KG1 (cell line): ENCODE measurements at places on chromosomes 5 and 9.

- DNase-seq: no peak
Measured at GRCh38 chr9:14838701-14839100, 71.5 kb downstream of the FREM1 start.

GRCh38 chr5:177041936-177042335 lies 19.4 kb downstream of the ZNF346 start:
- no peak for DNase-seq

DNA sequence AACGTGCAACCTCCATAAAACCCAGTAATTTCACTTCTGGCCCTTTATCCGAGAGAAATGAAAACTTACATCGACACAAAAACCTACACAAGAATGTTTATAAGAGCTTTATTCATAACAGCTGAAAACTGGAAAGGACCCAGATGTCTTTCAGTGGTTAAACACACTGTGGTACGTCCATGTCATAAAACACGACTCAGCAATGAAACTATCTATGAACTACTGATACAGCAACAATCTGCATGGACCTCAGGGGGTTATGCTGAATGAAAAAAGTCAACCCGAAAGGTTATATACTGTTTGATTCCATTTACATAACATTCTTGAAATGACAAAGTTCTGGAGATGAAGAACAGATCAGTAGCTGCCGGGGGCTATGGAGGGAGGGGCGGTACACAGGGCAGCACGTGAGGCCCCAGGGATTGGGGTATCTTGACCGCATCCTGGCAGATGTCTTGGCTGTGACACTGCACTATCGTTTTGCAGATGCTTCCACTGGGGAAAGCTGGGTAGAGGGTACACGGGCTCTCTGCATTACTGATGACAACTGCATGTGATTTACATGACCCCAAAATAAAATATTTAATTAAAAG lies 4.1 kb downstream of the CCDC127 start:
- DNase-seq: no peak

DNA sequence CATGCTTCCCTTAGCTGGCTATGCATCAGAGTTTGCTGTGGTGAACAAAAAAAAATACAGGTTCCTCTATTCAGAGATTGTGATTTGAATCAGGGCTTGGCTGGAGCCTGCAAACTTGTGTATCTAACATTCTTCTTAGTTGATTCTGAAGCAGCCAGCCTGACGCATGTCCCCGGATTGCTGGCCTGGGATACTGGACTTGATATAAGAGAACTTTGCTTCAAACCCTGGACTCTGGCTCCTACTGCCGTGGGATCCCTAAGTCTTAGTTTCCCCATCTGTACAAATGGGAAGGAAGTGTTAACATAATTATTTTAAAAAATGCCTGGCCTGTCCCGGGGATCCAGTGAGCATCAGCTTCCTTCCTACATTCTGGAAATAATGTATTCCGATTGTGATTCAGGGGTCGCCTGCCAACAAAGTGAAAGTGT lies 292.8 kb downstream of the ARHGEF28 start:
- DNase-seq: no peak

DNA sequence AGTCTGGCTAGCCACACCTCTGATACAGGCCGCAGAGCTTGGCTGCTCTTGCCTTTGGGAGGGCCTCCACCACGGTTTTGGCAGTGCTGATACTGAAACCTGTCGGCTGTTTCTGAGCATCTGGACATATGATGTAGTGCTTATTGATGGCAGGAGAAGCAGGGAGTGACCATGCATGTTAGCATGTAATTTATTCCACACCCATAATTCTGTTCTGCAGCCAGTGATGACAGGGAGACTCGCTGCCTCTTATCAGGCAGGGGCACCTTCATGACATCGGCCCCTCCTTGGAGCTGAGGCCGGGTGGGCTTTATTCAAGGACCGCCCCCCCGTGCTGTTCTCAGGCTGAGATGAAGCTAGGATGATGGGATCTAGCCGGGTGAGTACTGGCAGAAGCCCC lies 49.0 kb downstream of the OLFM1 start:
- DNase-seq: no peak

- no peak for DNase-seq
Measured at GRCh38 chr9:21574261-21574660, 92.1 kb upstream of the IFNE start.

GRCh38 chr5:155482428-155482827 lies 468.9 kb downstream of the KIF4B start:
- no peak for DNase-seq

DNA sequence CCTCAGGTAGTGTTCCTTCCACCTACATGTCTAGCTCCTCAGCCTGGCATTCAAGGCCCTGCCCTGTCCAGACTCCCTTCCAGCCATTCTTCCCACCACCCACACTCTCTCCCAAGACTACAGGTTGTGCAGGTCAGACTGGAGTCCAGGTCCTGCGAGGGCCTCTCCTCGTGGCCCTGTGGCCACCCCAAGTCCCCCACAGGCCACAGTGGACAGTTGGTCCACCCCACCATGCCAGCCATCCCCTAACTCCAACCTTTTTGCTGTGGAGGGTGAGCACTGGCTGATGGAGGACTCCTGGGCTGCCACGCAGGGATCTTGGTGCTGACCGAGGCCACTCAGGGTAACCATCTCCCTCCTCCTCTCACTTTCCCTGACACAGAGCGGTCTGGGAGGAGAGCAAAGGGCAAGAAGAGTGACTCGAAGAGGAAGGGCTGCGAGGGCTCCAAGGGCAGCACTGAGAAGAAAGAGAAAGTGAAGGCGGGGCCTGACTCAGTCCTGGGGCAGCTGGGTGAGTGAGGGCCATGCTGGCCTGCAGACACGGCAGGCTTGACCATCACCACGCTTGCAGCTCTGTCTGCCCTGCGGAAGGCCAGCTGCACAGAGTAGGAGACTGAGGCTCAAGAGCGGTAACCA lies 51.0 kb downstream of the JADE2 start:
- no peak for DNase-seq

- DNase-seq: no peak
Measured at GRCh38 chr9:81683238-81683637, 6.1 kb downstream of the TLE1 start.

- DNase-seq: no peak
Measured at GRCh38 chr9:112382501-112383364, 2.8 kb downstream of the HSDL2 start.

DNA sequence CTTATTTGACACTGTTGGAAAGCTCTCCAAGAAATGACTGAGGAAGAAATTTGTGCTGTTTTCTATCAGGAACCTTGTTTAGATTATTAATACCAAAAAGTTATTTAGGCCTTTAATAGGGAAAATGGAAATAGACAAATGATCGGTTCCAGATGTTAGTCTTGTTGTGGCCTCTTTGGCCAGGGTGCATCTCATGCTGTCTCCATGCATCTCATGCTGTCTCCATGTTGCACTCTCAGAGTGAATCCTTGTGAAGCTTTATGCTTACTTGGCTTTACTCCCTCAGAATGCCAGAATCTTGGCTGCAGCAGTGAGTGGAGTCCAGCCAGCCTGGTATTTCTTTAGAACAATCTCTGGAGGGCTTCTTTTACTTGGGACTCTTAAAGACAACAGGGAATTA lies 185.5 kb downstream of the ARHGAP26 start:
- no peak for DNase-seq

DNA sequence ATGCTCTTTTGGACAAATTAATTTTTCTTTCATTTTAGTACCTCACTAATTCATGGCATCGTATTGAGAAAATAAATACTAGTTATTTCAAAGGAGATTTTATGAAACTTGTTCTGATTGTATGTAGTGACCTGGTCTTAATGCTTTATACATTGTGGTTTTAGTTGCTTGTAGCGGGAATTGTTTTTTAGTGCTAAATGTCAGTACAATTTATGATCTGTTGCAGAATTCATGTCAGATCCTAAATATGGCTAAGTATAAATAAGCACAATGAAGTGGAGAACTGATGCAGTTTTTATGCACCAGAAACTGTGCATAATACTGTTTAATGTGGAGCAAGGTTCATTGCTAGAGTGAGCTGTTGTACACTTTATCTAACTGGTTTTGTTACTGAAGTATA lies 308.8 kb downstream of the PJA2 start:
- no peak for DNase-seq

DNA sequence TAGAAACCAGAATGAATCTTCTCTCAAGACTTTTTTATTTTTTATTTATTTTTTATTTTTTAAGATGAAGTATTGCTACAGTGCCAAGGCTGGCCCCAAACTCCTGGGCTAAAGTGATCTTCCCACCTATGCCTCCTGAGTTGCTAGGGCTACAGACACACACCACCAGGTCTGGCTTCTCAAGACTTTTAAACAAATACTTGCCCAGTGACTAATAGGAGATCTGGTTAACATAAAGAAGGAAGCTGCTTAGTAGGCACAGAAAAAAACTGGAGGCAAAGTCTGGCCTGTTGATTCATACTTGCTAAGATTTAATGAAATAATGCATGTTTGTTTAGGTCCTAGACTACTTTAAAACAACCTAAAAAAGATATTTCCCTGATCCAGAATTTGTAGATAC lies 43.8 kb downstream of the SLC38A9 start:
- no peak for DNase-seq

DNA sequence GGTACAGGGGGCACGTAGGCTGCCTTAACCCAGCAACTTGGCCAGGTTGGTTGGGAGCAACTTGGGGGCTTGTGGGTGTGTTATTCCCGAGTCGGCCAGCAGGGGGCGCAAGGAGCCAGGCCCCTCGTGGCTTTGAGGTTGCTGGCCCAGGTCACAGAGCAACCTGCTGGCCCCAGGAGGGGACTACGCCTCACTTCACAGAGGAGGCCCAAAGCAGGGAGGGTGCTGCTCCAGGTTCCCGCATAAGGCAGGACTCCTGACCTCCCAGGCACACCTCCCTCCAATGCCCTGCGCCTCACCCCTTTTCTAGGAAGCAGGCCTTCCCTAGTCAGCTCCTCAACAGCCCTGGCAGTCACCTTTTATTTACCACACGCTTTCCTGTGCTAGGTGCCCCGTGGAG lies 18.1 kb downstream of the KYAT1 start:
- peak; percentile 75 for DNase-seq

GRCh38 chr5:38375423-38375822 lies 117.1 kb downstream of the EGFLAM start:
- no peak for DNase-seq

DNA sequence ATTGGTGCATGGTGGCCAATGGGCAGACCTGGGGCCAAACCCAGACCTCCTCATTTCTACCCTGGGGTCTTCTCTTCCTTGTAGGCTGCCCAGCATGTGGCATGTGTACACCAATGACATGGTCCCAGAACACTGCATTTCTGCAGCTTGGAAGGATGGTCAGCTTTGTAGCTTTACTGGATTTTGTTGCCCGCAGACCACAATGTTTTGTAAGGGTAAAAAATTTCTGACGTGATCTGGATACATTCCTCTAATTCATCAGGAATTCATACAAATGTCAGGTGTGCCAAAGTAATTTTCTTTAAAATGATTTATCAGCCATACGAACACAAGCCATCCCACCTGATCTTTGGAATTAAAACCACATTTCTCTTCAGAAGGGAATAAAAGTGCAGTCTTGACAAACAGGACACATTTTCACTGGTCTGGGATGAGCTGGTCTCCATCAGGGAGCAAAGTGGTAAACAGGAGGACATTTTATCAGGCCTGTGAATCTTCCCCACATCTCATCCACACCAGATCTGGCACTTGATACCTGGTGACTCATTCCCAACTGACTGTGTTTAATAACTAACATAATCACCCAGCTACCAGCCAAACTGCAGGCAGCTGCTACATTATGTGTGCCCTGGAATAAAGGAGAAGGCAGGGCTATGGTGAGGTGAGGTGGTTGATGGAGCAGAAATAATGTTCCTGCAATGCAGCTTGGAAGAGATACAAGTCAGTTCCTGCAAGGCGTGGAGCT lies 103.9 kb downstream of the SPOCK1 start:
- no peak for DNase-seq

GRCh38 chr5:126097876-126098275 lies 325.3 kb upstream of the GRAMD2B start:
- DNase-seq: no peak

- no peak for DNase-seq
Measured at GRCh38 chr5:161676103-161676502, 9.4 kb upstream of the GABRA6 start.

DNA sequence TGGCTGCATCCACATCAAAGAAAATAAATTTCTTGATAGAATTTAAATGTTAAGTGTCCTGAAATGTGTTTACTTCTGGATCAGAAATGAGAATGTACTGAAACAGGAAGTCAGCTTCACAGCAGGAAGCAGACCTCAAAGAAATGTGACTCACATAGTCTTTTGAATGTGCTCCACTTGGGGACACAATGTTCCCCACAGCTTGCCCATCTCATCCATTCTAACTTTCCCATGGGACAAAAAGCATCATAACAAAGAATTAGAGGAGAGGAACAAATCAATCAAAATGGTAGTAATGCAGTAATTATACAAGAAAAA lies 85.7 kb downstream of the GRAMD2B start:
- no peak for DNase-seq

DNA sequence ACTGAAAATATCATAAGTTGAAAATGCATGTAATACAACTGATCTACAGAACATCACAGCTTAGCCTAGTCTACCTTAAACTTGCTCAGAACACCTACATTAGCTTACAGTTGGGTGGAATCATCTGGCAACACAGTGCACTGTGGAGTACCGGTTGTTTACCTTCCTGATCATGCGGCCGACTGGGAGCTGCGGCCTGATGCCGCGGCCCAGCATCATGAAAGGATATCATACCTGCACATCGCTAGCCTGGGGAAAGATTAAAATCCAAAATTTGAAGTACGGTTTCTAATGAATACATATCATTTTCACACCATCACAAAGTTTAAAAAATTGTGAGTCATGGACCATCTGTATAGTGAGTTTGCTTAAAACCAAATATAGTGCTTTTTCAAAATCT lies 1.8 kb downstream of the HACD4 start:
- DNase-seq: no peak

DNA sequence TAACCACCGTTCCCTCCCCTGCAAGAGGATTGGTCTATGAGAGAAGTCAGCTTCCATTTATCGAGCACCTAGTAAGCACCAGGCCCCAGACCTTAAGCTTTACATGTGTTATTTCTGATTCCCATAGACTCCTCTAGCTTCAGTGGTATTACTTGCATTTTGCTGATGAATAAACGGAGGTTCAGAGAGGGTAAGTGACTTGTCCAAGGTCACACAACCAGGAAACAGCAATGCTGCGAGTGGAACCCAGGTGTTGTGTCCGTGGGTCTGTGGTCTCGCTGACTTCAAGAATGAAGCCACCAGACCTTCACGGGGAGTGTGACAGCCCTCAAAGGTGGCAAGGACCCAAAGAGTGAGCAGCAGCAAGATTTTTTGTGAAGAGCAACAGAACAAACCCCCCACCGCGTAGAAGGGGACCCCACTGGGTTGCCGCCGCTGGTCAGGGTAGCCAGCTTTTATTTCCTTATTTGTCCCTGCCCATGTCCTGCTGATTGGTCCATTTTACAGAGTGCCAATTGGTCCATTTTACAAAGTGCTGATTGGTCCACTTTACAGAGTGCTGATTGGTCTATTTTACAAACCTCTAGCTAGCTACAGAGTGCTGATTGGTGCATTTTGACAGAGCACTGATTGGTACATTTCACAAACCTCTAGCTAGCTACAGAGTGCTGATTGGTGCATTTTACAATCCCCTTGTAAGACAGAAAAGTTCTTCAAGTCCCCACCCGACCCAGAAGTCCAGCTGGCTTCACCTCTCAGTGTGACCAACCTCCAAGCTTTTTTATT lies 29.1 kb upstream of the KCNIP1 start:
- no peak for DNase-seq

GRCh38 chr9:85004818-85005413 lies 335.4 kb downstream of the NTRK2 start:
- DNase-seq: no peak

- no peak for DNase-seq
Measured at GRCh38 chr9:116504893-116505480, 182.1 kb upstream of the TRIM32 start.

GRCh38 chr5:137716337-137716736 lies 19.6 kb downstream of the KLHL3 start:
- no peak for DNase-seq

GRCh38 chr9:134891053-134891452 lies 10.4 kb downstream of the FCN2 start:
- no peak for DNase-seq
